ENCODE measurements at places on chromosomes 13 and 19. TPM values are rescaled to one million over a fixed set of nuclear protein-coding genes. Genes with fewer than 3 reads are reported as not detected.
A peak's percentile ranks its signal among the peaks of the same experiment; 100 is the strongest.

DNA sequence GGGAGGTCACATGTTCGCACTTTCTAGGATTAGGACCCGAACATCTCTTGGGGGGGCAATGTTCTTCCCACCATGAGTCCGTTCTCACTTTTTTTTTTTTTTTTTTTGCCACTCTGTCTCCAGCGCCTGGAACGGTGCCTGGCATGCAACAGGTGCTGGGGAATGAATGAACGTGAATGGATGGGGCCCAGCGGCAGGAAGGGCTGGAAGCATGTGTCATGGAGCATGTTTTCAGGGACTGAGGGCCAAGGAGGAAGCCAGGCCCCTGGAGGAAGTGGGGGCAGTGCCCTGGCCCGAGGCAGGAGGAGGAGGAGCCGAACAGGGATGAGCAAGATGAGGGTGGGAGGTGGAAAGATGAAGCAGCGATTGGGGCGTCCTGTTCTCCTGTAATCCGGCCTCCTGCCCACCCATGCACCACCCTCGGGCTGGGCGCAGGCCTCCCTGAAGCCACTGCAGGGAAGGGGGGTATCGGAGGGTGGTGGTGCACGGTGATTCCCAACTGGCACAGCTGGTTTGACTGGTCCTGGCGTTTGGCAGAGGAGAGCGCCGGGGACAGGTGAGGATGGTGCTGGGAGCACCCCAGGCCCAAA lies 8.8 kb upstream of the SULT2B1 start:
- no peak for DNase-seq

DNA sequence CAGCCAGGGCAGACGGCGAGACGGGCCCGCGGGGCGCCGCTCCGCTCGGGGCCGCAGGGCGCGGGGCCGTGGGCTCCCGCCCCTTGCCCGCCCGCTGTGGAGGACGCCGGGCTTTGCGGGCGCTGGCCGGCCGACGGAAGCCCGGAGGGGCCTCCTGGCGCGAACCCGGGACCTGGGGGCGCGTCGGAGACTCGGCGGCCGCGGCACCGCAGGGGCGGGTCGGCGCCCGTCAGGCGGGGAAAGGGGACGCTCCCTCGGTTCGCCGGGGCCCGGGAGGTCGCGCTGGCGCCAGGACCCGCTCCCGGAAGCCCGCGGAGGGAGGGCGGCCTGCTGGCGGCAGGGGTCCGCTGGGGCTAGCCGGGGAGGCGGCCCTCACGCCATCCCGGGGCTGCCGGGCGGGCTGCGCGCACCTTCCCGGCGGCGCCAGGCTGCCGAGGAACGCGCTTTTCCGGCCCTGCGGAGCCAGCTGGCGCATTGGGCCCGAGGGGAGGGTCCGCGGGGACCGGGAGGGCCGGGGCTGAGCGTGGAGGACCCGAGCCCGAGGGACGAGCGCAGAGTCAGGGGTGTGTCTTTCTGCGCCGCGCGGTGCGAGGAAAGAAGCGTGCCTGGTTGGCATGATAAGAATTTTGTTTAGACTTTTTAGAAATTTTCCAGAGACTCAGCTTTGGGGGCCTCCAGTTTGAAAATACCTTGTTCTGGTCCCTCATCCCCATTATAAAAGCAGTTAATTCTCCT lies 511 bp downstream of the GARRE1 start:
- DNase-seq: no peak

GRCh38 chr19:52667972-52668371 lies 29.8 kb upstream of the ZNF83 start:
- DNase-seq: no peak

DNA sequence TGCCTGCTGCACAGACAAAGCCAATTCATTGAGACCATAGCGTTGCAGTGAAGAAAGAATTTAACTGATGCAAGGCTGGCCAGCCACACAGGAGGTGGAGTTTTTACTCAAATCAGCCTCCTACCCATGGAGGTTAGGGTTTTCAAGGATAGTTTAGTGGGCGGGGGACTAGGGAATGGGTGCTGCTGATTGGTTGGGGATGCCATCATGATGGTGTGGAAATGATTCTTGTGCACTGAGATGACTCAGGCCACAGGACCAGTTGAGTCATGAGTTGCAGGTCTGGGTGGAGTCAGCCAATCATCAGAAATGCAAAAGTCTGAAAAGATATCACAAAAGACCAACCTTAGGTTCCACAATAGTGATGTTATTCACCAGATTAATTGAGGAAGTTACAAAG lies 359.6 kb downstream of the FOXO1 start:
- no peak for DNase-seq

Gene SLC1A6
- total RNA-seq: not detected

Gene NFIC
- total RNA-seq: 207 TPM

Gene SIGLEC7
- total RNA-seq: 8.1 TPM

DNA sequence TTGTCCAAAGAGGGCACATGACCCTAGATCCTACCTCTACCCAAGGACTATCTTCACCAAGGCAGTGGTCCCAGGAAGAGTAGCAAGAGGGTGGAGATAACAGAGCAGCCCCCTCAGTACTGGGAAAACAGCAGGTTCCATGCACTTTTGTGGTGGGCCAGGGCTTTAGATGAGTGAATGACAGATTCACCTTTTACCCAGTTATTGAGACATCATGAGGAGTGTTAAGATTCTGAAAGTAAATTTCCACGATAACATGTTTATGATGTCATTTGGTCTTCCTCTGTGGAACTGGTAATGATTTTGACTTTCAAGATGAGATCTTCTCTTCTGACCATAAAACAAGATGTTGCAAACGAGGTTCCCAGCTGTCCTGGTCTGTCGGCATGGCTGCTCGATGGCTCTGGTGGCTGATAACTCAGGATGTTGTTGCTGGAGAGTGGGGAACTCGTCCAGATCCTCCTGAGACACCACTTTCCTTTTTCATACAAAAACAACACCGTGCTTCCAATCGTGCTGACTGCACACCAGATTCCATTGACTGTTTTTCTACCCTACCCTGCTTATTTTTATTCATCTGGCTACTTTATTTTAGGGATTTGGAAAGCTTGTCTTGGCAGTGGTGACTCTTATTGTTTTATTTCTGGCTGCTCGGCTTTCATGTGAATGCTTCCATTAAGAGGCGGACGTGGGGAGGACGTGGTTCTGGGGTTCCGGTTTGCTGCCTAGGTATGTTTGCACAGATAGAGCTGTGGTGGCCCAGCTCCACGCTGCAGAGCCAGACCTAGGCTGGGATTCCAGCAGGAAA lies 88.5 kb downstream of the LRCH1 start:
- no peak for DNase-seq

DNA sequence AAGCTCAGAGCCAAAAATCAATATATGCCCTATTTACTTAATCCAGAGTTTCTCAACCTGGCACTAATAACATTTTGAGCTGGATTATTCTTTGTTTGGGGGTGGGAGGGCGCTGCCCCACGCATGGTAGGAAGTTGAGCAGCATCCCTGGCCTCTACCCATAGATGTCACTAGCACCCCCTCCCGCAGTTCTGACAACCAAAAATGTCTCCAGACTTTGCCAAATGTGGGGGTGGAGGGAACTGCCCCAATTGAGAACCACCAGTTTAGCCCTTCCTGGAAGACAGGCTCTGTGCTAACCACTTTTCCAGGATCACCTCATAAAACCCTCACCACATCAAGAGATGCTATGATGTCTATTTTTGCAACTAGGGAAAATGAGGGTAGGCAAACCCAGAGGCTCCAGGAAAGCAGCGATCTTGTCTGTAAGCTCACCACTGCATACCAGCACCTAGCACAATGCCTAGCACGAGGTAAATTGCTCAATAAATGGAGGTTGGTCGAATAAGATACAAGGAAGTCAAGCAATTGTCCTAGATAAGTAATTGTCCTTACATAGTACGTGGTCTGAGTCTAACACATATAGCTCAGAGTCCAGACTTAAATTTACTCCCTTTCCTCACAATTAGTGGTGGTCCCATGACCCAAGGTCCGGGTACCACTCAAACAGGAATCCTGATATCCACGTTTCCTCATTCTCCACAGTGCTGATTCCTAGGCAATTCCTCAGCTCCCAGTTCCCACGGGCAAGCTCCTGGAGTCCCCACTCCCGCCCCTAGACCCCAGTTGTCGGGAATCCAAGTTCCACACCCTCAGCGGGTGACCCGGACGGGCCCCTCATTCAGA lies 892 bp downstream of the TRIR start:
- no peak for DNase-seq

Gene FUT3
- total RNA-seq: not detected

DNA sequence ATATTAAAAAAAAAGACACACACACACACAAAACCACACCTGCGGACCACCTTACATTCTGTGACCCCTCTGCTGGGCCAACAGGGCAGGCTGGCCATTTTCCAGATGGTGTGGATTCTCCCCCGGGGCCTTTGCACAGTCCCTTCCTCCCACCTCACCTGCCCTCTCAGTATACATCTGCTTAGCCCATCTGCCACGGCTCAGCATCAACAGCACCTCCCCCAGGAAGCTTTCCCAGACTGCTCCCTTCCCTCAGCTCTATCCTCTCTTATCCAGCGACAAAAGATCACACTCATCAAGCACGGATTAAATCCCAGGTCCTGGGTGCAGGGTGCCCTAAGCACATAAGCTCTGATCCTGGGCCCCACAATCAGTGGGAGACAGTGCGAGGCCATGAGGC lies 4.5 kb downstream of the ZNF787 start:
- DNase-seq: no peak

Gene CEACAM16
- total RNA-seq: not detected

DNA sequence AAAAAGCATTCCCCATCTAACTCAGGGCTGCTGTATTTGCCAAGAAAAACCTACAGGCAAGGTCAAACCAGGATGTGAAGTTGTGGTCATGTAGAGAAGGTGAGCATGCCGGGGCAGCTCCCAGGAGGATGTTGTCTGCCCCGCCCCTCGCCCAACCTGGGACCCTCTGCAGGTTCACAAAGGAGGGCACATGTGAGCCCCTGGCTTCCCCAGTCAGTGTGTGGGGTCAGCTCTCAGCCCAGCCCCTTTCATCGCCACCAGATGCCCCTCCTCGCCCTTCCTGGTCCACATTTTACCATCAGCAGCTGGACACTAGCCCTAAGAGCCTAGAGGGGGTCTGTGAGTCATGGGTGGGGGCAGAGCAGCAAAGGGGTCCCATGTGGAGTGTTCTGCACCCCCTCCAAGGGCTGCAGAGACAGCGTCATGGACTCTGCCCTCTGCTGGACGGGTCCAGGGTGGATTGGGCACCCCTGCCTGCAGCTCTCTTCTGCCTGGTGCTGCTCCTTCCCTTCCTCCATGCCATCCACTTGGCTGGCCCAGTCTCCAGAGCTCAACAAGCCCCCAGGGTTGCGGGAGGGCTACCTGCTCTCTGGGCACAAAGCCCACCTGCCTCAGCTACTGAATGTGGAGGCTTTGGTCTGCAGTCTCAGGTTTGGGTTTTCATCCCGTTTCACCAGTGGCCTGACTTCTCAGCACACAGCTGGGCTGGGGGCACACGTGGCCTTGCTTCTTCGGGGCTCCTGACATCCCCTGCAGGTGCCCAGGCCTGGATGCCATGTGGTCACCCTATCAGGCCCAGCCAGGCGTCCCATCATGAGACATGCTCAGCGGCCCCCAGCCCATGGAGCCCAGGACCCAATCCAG lies 3.7 kb downstream of the PLEKHF1 start:
- DNase-seq: peak; percentile 80

Gene KLK4
- total RNA-seq: not detected

GRCh38 chr13:92967923-92968322 lies 258.7 kb upstream of the GPC6 start:
- DNase-seq: no peak

DNA sequence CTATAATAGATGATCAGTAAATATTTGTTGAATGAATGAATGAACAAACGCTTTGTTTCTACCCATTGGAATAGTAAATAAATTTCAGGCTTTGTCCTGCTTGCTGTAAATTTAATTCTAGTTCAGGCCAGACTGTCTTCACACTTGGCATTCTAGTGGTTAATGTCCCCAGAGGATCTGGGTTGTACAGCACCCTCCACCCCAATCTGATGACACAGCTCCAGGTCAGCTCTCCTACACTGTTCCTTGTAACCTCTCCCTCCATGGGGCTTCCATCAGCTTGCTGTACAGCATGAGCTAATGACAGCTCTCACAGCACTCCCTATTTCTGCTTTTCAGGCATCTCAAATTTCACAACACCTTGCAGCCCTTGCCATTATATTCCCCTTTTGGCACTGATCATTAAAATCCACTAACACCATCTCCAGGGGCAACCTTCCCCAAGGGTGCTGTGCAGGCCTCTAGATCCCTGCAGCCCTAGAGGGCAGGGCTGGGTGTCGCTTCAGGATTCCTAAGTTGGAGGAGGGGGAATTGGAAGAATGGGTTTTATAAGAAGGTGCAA lies 12.7 kb upstream of the KL start:
- no peak for DNase-seq

DNA sequence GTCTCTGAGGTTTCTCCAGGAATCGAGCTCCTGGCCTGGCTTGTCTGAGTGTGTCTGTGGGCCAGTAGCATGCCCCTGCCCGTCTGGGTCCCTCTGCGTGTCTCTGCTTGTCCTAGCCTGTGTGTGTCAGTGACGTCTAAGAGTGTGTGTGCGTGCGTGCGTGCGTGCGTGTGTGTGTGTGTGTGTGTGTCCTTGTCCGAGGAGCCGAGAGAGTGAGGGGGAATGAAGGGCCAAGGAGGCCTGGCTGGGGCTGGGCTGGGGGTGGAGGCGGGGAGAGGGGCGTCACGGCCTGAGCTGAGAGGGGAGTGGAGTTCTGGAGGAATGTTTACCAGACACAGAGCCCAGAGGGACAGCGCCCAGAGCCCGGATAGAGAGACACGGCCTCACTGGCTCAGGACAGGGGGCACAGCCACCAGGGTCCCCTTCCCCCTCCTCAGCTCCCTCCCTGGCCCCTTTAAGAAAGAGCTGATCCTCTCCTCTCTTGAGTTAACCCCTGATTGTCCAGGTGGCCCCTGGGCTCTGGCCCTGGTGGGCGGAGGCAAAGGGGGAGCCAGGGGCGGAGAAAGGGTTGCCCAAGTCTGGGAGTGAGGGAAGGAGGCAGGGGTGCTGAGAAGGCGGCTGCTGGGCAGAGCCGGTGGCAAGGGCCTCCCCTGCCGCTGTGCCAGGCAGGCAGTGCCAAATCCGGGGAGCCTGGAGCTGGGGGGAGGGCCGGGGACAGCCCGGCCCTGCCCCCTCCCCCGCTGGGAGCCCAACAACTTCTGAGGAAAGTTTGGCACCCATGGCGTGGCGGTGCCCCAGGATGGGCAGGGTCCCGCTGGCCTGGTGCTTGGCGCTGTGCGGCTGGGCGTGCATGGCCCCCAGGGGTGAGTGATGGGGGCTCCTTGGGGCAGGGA lies at the start of gene AXL:
AXL (plus strand) TSS at position 609 of the 893 bp plus-strand sequence; CDS start at position 779, 170 bp downstream.
- no peak for DNase-seq

Gene TSSK6
- total RNA-seq: 0.74 TPM

Gene ZAR1L
- not detected for total RNA-seq

DNA sequence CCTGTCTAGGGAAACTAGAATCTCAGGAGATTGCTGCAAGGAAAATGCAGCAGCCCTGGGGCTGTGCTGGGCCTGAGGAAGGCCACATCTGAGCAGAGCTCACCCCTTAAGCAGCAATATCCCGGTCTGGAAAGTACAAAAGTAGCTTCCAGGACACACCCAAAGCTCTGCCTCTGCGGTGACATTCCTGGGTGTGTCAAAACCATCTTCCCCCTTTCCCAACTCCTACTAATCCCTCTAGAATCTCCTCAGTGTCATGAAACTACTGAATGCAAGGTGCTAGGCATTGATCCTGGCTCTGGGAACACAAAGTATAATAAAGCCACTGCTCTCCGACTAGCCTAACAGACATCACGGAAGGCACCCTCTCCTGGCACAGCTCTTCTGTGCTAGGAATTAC lies 5.0 kb downstream of the PBX4 start:
- DNase-seq: no peak

GRCh38 chr19:38033658-38034491 lies 126.9 kb downstream of the SIPA1L3 start:
- no peak for DNase-seq

GRCh38 chr13:39509616-39510315 lies 93.2 kb downstream of the LHFPL6 start:
- no peak for DNase-seq
